ENCODE measurements at places on chromosomes 12 and 14.
A peak's percentile ranks its signal among the peaks of the same experiment; 100 is the strongest.

GRCh38 chr12:129635021-129635685 lies 268.7 kb downstream of the TMEM132D start:
- no peak for DNase-seq

GRCh38 chr12:51751661-51752060 lies 96.9 kb downstream of the FIGNL2 start:
- DNase-seq = no peak

- DNase-seq = peak; percentile 74
Observed at GRCh38 chr12:57476162-57476992, 3.3 kb downstream of the ARHGAP9 start.

DNA sequence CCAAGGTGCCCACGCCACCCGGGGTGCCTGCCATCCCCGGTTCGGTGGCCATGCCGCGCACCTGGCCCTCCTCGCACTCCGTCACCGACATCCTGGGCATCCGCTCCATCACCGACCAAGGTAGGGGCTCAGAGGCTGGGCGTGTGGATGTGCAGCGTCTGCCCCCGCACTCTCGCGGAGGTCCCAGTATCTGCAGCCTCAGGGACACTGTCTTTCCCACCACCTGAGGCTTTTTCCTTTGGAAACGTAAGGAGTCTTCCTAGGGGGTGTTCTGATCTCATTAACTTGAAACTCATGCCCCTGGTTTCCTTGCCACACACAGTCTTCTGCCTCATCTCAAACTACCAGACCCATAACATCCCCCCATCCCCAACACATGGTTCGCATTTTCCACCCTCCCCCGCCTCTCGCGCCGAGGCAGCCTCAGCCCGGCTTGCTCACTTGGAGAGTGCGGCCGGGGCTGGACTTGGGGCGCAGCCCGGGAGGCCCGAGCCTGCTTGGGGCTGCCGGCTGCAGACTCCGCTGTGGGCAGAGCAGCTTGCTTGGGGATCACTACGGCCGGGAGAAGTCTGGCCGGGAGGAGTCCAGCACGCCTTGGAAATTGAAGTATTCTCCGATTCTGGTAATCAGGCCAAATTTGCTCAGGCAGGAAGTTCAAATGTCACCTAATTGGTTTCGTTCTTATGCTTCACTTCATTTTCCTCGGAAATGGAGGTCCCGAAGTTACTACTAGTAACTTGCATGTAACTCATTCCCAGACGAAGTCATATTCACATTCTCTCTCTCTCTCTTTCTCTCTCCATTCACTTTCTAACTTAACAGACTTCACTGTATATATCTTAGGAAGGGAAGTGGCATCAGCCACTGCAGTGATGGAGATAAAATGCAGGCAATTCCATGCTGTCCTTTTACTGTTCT lies 2.0 kb downstream of the PAX9 start:
- no peak for DNase-seq

GRCh38 chr12:21604245-21605101 lies at the start of gene GYS2:
Gene GYS2 (minus strand): TSS chr12:21604847. CDS start chr12:21604592, 255 bp downstream.
- DNase-seq = no peak

- DNase-seq = no peak
Observed at GRCh38 chr12:38555620-38556591, 239.3 kb downstream of the ALG10B start.

GRCh38 chr14:33509454-33509853 lies 441.4 kb downstream of the EGLN3 start:
- DNase-seq = no peak

DNA sequence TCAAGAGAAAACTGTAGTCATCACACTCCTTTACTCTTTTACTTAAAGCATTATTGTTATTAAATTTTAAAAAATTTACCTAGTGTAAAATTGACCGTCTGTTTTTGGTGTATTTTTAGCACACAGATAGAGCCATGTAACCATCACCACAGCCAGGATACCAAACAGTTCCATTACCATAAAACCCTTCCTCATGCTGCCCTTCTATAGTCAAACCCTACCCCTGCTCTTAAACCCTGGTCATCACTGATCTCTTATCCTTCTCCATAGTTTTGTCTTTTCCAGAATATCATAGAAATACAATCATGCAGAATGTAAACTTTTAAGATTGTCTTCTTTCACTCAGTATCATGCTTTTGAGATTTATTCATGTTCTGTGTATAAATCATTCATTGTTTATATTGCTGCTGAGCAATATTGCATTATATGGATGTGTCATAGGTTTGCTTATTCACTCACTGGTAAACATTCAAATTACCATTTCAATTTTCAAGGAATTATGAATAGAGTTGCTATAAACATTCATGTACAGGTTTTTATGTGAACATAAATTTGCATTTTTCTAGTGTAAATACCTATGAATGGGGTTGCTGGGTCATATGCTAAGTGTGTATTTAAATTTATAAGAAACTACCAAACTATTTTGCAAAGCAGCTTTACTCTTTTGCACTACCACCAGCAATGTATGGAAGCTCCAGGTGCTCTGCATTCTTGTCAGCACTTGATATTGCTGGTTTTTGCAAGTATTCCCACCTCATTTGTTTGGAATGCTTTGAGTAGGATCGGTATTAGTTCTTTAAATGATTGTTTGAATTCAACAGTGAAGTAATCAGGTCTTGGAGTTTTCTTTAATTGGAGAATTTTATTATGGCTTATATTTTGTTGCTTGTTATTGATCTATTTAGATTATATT lies 125.5 kb downstream of the LMNTD1 start:
- no peak for DNase-seq

DNA sequence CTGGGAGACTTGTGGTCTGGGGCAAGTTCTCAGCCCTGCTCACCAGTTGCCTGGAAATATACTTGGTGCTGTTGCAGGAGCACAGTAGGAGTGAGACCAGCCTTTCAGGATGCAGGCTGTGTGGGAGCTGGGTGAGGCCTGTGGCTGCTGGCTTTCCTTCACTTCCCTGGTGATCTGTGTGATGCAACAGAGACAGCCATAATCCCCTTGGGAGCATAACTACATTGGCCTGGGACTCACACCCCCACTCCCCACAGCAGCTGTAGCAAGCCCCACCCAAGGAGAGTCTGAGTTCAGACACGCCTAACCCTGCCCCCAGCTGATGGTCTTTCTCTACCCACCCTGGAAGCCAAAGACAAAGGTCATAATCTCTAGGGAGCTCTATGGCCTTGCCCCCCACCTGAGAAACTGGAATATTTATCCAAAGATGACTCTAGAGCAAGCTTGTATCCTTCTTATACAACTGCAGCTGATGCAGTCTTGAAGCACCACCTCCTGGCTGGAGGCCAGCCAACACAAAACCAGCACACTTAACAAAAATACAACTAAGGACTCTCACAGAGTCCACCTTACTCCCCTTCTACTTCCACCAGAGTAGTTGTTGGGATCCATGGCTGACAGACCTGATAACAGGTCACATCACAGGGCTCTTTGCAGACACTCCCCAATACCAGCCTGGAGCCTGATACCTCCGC lies 190.4 kb upstream of the CPNE8 start:
- no peak for DNase-seq

DNA sequence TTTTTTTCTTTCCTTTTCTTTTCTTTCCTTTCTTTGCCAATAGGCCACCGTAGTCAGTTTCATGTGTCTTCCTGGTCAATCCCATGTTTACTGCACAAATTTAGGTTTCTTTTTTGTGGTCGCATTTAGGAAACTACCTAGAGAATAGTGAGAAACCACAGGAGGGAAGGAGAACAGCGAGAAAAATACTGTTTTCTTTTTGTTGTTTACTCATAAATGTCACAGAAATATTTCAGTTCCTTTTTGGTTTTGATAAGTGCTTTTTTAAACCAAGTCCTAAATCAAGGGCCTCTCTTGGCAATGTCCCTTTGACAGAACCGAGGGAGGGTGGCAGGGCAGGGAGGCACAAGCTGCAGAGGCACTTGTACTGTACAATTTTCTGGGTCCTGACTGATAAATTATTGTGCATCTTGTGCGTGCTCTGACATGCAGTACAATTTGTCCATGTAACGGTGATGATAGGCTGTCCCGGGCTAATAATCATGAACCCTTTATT lies 326.1 kb downstream of the CACNA1C start:
- DNase-seq = no peak

GRCh38 chr12:120247621-120248030 lies 17.9 kb downstream of the PXN start:
- no peak for DNase-seq

DNA sequence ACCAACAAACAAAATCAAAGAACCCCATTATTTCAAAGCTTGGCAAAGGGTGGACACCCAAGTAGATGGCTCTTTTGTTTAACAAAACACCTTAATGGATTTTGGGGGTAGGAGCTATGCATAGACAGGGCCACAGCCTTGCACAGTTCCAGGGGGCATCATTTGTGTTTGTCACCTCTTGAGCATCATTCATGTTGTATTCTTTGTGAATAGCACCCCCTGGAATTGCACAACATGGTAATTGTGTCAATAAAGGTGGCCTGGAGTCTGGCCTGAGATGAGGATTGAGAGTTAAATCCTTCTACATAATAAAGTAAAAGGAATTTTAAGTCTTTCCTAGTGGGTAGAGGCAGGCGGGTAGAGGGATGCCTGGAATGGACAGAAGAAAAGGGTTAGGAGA lies 3.3 kb upstream of the FRS2 start:
- DNase-seq = no peak

- DNase-seq = no peak
Observed at GRCh38 chr12:25985316-25986175, 27.1 kb downstream of the RASSF8 start.

DNA sequence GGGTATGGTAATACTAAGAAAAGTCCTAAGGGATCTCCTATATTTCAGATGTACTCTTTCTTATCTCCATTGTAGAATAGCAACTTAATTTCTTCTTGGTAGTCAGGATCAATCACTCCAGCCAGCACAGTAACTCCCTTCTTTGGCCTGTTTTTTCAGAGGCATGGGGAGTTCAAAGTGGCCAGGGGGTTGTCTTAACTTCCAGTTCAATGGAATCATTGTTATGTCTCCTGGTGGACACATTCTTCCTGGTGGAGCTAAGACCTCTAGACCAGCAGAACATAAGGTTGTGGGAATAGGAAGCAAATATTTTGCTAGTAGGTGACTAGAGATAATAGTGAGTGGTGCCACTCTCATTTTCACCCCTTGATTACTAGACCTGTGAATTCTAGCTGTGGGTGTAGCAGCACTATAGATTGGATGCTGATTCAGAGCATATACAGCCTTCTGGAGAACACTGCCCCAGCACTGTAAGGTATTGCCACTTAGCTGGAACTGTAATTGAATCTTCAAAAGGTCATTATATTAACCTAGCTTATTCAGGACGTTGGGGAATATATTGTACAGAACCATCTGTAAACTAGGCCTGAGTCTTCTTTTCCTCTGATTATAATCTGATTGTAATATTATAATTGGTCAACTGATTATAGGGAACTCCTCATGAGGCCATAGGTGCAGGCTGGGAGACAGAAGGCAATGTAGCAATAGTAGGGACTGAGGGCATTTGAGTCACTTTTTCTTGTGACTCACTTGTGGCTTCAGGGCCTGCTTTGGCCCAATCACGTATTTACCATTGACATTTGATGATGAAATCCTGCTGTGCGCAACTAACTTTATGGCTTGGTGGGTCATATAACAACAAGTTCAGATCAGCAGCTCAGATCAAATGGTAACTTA lies 60.2 kb upstream of the ATP2B1 start:
- DNase-seq = no peak

DNA sequence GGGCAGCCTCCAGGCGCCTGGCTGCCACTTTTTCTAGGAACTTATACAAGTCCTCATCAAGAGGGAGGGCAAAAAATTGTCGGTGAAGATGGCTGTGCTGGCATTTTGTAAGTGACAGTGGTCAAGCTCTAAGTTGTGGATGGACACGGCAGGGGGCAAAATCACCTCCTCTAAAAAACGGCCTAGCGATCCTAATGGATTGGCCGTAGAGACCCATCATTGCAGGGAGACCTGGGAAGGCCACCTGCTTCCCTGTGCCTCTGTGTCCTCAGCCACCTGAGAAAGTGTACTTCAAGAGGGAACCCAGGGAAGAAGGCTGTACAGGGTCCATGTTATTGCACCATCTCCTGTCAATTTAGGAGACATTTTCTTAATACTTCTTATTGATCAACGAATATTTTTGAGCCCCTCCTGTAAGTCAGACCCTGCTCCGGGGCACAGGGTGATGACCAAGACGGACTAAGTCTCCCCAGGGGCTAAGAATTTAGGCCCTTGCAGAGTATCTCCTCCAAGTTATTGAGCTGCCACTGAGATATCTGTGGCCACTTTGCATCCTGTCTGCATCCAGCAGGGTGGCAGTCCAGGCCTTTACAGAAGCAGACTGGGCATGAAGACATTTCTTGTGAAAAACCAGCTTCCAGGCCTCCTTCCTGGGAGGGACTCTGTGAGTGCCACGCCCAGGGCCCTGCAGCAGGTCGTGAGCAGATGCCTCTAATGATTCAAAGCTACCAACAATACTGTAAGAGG lies 40.5 kb downstream of the PSMA6 start:
- DNase-seq = peak; percentile 34

GRCh38 chr14:90599748-90600507 lies 203.1 kb downstream of the CALM1 start:
- no peak for DNase-seq

DNA sequence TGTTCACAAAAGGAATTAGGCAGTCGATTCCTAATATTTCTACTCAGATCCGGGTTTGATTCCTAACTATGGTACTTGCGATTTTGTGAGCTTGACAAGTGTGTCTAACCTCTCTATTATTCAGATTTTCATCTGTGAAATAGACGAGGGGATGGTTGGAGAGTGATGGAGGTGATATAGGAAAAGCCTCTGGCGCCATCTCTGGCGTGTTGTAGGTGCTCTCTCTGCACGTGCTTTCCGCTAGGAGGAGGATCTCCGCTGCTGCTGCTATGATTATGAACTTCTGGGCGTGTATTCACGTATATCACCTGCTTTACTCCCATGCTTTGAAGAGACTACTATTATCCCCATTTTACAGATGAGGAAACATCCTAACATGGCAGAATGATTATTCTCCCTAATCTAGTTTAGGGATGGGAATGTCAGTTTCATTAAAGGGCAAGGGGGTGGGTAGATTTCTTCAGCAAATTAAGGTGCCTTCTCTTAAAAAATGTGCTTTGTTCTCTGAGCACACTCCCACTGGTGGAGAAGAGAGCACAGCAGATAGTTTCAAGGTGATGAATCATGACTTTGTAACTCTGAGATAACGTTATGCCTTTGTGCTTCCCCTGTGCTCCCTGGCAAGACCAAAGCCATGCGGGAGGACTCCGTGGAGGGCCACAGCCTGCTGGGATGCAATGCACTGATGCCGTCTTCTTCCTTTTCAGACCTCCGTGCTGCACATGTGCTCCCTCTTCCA lies 97.1 kb downstream of the PRIMA1 start:
- no peak for DNase-seq

Measured in activated CD4-positive, alpha-beta T cell treated with anti-CD3 and anti-CD28 coated beads for 24 hours (primary cell).